ENCODE measurements at places on chromosomes 11 and 22.

GRCh38 chr11:58028687-58029411, 1.9 kb upstream of the OR6Q1 start:
- DNase-seq, result no peak

GRCh38 chr11:75199412-75199955, 41.1 kb upstream of the TPBGL start:
- DNase-seq, result no peak

- DNase-seq, result no peak
Measured at GRCh38 chr11:101442171-101442570, 141.6 kb downstream of the TRPC6 start.

DNA sequence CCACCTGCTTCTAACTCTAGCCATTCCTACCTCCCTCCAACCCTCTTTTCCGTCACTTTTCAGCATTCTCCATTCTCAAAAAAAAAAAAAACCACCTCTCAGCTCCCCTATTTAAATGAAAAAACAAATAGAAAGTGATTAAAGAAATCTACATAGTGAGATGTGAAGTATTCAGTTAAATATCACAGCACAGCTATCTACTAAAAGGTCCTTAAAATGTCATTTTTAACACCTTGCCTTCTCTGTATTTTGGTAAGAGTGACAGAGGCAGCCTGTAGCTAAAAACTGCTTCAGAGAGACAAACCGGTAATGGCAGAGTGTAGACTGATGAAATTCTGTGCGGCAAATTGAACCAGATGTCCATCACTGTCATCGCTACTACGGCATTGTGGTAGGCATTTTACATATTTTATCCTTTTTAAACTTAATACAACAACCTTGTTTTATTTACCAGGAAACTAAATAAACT, 346 bp upstream of the ALG9 start:
- no peak for DNase-seq

- DNase-seq, result no peak
Measured at GRCh38 chr11:81495699-81496292, 1237.9 kb downstream of the FAM181B start.

- DNase-seq, result no peak
Measured at GRCh38 chr22:17824457-17824856, 50.2 kb upstream of the BID start.

- DNase-seq, result no peak
Measured at GRCh38 chr22:27949421-27949820, 30.4 kb upstream of the PITPNB start.

DNA sequence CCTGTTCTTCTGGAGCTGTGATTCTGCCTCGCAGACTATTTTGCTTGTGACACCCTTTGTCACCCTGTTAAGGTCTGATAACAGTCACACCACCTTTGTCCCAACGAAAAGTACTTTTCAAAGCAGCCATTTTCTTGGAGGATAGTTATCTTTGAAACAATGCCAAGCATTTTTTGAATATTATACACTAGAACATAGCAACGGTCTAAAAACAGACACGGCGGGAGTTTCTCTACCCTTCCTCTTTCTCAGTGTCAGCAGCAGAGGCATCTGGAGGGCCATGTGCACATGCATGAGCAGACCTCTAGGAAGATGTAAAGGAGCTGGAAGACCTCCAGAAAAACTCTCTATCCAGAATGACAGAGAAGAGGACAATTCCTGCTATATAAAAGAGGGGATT, 86.5 kb downstream of the TRPC6 start:
- no peak for DNase-seq

DNA sequence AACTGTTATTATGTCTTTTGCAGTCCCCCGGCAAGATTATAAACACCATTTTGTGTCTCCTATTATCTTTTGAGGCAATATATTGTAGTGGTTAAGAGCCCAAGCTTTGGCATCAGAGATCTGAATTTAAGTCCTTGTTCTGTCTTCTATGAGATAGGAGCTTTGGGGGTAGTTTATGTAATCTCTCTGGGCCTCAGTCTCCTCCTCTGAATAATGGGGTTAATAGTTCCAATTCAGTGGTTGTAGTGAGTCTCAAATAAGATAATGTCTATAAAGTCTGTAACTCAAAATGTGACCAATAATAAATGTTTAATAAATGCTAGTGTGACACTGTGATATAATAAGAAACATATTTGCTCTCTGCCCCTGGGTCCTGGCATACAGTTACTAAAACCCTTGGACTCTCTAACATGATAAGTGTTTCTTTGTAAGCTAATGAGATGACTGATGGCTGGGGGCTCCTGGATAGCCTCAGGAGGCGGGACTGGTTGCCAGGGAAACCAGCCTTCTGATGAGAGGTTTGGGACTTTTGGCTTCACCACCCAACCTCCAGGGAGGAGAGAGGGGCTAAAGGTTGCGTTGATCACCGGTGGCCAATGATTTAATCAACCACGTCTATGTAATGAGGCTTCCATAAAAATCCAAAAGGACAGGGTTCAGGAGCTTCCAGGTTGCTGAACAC, 183.4 kb upstream of the MTMR2 start:
- no peak for DNase-seq

GRCh38 chr11:96168623-96169022, 174.4 kb downstream of the MAML2 start:
- DNase-seq, result no peak

DNA sequence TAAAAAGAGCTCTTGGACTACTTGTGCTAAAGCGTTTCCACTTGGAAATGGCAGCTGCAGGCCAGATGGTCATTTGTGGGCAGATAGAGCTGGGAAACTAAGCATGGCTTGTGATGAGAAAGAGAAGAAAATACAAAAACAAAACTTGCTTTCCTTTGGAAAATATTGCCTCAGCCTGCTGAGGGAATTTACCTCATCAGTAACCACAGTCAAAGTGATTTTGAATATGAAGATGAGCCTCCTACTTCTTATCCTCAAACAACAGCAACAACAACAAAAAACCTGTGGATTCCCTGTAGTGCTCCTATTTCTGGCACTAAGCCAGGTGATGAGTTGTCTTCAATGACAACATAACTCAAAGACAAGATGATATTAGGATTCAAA, 62.7 kb upstream of the FIBIN start:
- no peak for DNase-seq

DNA sequence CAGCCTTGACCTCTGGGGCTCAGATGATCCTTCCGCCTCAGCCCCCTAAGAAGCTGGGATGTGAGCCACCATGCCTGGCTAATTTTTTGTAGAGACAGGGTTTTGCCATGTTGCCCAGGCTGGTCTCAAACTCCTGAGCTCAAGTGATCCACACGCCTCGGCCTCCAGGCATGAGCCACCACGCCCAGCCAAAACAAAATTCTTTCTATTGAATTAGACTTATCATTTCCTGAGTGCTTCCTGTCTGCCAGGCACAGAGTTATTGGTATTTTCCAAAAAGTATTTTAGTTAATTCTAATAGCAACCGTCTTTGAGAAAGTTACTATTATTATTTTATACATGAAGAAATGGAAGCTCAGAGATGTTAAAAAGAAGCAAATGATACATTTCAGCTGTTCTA, 61.4 kb upstream of the LMO2 start:
- no peak for DNase-seq

DNA sequence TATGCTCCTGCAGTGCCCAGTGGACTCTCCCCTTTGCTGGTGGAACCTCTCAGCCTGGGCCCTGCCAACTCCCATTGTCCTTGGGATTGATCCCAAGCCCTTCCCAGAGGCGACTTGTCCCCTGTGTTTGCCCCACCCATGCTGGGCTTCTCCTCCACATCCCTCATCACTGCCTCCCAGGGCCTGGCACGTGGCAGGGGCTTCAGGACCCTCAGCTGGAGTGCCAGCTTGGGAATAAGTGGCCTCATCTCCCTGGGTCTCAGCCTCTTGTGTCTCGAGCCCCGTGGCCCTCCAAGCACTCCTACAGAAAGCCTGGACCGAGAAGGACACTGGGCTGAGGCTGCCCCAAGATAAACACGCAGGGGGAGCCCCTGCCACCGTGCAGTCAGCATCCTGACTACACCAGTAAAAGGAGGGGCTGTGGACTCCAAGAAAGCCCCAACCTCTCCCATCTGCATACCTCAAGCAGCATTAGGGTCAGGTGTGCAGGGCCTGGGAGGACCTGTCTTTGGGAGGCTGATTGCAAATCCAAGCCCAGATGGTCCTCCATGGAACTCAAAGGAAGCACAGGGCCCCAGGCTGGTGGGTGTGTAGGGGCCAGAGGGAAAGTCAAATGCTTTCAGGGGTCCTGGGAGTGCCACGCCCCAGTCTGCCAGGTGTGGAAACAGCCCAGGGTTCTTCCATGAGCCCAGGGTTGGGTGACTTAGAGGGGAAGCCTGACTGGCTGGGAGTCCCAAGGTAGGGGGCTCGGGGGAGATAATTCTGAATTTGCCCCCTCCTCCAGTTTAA, 9.5 kb upstream of the GNAZ start:
- no peak for DNase-seq

GRCh38 chr11:34652191-34652973, 31.5 kb downstream of the EHF start:
- DNase-seq, result no peak

- no peak for DNase-seq
Measured at GRCh38 chr11:99571094-99571493, 550.3 kb downstream of the CNTN5 start.

DNA sequence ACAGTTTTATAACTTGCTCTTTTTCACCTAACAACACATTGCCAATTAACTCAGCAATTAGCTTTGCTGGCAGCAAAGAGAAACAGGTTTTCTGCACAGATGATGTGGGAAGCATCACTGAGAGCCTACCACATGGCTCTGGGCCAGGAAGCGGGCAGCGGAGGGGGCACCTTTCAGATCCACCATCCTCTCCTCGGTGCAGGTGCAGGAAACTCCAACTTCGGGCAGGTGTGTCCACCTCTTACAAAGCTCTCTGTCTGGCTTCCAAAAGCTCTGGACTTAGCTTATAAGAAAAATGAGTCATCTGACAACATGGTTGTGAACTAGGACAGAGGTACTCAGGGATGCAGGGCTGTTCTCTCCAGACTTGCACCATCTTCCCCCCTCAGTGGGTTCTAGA, 77.0 kb downstream of the RPS6KA4 start:
- no peak for DNase-seq

DNA sequence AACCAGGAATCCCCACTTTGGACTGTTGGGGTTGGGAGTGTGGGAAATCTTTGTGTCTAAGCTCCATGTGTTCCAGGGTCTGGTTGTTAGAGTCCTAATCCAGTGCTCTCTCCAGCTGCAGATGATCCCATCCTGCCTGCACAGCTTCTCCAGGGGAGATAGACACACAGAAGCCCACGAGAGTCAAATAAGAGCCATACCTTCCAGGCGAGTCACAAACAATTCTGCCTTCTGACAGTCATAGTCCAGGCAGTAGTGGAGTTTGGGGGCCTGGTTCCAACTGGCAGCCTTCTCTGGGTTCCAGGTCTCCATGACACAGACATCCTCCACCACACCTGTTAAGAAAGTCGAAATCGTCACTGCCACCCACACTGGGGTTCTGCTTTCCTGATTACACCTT, 32.1 kb downstream of the SYT13 start:
- DNase-seq, result no peak

- peak; percentile 41 for DNase-seq
Measured at GRCh38 chr11:6251120-6251733, 8.4 kb upstream of the CCKBR start.

DNA sequence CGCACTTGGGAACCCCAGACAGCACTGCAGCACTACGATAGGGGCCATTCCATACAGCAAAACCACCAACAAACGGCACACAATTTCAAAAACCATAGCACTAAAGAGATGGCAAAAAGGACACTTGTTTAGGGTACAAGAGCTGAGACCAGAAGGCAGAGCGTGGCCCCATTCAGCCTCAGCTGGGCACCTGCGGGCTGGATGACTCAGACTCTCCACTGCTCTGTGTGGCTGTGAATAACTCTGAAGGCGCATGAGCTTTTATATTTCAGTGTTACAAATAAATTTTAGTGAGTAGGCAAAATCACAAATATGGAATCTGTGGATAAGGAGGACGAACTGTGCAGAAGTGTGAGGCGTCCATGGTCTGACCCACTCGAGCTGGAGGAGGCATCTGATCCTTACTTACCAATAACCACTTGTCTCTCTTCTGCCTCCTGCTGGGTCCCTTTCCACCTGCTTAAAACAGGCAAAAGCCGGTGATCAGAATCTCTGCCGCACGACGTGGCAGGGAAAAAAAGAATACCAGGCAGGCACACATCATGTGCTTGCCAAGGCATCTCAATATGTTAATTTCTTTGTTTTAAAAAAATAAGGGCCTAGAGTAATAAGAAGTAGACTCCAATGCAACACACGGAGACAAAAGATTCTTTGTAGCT, 325.7 kb downstream of the SHANK2 start:
- no peak for DNase-seq

DNA sequence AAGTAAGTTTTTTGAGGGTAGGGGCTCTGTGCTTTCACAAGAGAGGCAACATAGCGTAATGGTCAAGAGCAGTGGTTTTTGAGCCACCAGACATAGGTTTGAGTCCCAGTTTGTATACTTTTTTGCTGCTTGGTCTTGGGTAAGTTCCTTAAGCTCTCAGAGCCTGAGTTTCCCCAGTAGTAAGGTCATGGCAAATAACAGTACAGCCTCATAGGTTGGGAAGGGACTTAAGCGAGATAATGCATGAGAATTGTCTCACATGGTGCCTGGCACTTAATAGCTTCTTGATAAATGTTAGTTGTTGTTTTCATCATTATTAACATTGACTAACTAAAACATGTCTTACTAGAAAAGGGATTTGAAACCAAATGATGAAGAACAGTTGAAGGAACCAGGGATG, 83.1 kb downstream of the ARFGAP2 start:
- no peak for DNase-seq

DNA sequence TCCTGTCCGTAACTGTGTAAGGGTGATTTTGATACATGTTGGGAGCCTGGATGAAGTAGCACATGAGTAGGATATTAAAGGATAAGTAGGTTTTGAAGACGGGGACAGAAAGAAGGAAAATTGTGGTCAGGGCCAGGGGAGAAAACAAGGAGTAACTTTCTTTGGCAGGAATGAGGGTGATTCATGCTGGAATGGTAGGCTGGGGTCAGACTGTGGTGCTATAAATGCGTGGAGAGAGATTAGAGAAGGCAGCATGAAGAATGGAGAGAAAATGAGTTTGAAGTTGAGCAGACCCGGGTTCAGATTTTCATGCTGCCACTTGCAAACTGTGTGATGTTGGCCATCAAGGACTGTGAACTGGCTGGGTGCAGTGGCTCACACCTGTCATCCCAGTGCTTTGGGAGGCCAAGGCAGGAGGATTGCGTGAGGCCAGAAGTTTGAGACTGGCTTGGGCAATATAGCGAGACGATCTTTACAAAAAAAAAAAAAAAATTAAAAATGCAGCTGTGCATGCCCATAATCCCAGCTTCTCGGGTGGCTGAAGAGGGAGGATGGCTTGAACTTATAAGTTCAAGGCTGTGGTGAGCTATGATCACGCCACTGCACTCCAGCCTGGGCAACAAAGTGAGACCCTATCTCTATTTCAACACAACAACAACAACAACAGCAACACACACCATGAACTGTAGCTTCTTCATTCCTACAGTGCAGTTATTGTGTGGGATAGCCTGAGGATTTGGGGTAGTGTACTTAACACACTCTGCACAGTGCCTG, 22.3 kb downstream of the ZBTB16 start:
- no peak for DNase-seq
